ENCODE measurements at places on chromosomes 16 and 17. TPM values are rescaled to one million over a fixed set of nuclear protein-coding genes. Genes with fewer than 3 reads are reported as not detected.

GRCh38 chr16:19113577-19114358 lies at the start of gene ITPRIPL2:
Gene ITPRIPL2, plus strand, starts transcription at chr16:19113964. Its CDS starts 498 bp downstream, at chr16:19114462.
- DNase-seq = peak; percentile 89
- no peaks in the 10 kb centered on the region for H3K27me3 ChIP-seq
- no peaks in the 10 kb centered on the region for H3K36me3 ChIP-seq
- peak within 1 kb of the TSS; percentile 56 for H3K4me3 ChIP-seq
- H3K27ac ChIP-seq = peak within 1 kb of the TSS; percentile 83

GRCh38 chr17:30344283-30345088 lies 10.6 kb upstream of the TMIGD1 start:
- peaks cover 5% of the 10 kb centered on the region for H3K4me1 ChIP-seq
- DNase-seq = no peak
- no peak overlapping the region for H3K4me3 ChIP-seq
- no peaks in the 10 kb centered on the region for H3K27me3 ChIP-seq
- H3K36me3 ChIP-seq = no peaks in the 10 kb centered on the region
- peak overlapping the region; percentile 53 for H3K27ac ChIP-seq

Gene TCF25
- 412 TPM for polyA plus RNA-seq

Gene HS3ST3A1
- 5.1 TPM for polyA plus RNA-seq

Gene KRT25
- polyA plus RNA-seq = not detected

DNA sequence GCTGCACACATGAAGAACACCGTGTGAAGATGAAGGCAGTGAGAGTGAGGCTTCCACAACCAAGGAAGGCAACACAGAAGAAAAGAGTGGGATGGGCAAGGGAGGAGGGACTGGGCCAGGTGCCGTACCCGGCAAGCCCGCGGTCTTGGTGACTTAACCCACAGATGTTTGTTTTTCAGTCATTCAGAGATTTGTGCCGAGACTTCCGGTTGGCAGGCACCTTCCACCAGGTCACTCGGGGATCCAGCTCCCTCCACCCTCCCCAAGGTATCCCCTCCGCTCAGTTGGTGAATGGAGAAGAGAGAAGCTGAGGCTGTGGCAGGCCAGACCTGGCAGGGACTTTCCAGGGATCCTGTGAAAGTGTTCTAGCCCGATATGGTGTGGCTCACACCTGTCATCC lies 4.9 kb upstream of the KREMEN2 start:
- H3K4me3 ChIP-seq = no peak overlapping the region
- peaks cover 12% of the 10 kb centered on the region for H3K4me1 ChIP-seq
- DNase-seq = no peak
- H3K27me3 ChIP-seq = peaks cover 23% of the 10 kb centered on the region

DNA sequence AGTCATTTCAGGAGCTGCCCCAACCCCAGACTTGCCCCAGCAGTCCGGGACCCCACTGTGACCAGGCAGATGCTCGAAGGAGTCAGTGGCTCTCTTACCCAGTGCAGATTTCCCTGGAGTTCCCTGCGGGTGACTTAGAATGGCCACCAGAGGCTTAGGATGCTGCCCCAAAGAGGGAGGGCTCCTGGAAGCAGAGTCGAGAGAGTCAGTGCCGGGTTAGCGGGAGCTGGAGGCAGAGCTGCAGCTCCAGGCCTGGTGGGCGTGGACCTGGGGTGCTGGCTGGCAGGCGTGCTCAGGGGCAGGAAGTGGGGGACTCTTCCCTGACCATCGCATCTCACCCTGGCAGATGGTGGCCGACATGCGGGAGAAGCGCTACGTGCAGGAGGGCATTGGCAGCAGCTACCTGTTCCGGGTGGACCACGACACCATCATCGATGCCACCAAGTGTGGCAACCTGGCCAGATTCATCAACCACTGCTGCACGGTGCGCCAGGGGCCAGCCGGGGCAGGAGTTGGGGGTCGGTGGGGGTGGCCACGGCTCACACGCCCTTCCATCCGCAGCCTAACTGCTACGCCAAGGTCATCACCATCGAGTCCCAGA lies 1.6 kb upstream of the HSD3B7 start:
- H3K36me3 ChIP-seq = peaks cover 65% of the 10 kb centered on the region
- DNase-seq = no peak
- H3K27me3 ChIP-seq = no peaks in the 10 kb centered on the region
- H3K4me3 ChIP-seq = no peak overlapping the region
- peak overlapping the region; percentile 81 for H3K27ac ChIP-seq

- peak overlapping the region; percentile 68 for H3K4me3 ChIP-seq
- H3K36me3 ChIP-seq = no peaks in the 10 kb centered on the region
- H3K27me3 ChIP-seq = no peaks in the 10 kb centered on the region
- H3K4me1 ChIP-seq = peaks cover 60% of the 10 kb centered on the region
Observed at GRCh38 chr16:528111-529011, 849 bp downstream of the CAPN15 start.

Gene PRR15L
- 0.16 TPM for polyA plus RNA-seq

DNA sequence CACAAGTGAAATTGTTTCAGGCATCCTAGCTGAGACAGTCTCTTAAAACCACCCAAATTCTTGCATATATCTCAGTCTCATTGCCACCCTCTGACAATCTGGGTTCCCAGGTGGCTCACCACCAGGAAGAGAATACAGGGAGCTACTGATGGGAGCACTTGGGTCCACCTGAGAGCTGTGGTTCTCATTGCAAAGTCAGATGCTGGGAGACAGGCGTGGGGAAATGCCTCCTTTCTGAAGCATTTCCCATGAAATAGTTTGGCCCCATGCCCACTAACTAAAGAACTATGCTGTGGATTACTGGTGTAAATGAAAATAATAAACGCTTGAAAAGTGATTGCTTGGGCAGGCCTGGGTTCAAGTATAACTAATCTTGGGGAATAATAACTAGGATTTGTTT lies 70.3 kb downstream of the CMC2 start:
- peaks cover 31% of the 10 kb centered on the region for H3K27me3 ChIP-seq
- DNase-seq = no peak
- no peak overlapping the region for H3K4me3 ChIP-seq
- no peak overlapping the region for H3K27ac ChIP-seq
- no peaks in the 10 kb centered on the region for H3K36me3 ChIP-seq
- peaks cover 9% of the 10 kb centered on the region for H3K4me1 ChIP-seq

GRCh38 chr17:61208301-61209105 lies 191.1 kb upstream of the TBX2 start:
- H3K27me3 ChIP-seq = no peaks in the 10 kb centered on the region
- H3K36me3 ChIP-seq = no peaks in the 10 kb centered on the region
- no peaks in the 10 kb centered on the region for H3K4me1 ChIP-seq
- DNase-seq = no peak
- peak overlapping the region; percentile 52 for H3K27ac ChIP-seq

DNA sequence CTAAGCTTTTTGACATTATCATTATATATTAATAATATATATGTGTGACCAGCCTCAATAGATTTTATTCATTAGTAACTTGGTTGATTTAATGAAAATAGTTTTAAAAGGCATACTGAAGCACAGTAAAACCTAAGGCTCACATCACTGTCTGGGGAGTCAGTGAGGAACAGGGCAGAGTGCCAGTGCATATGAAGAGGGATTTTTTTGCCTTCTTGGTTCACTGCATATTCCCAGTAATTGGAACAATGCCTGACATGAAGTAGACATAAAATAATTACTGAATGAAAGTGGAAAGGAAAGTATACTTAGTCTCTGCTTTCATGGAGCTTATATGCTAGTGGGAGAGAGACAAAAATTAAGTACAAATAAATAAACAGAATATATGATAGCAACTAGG lies 81.1 kb downstream of the FTO start:
- DNase-seq = no peak
- no peaks in the 10 kb centered on the region for H3K27me3 ChIP-seq
- no peaks in the 10 kb centered on the region for H3K4me1 ChIP-seq
- H3K4me3 ChIP-seq = no peak overlapping the region
- no peak overlapping the region for H3K27ac ChIP-seq

DNA sequence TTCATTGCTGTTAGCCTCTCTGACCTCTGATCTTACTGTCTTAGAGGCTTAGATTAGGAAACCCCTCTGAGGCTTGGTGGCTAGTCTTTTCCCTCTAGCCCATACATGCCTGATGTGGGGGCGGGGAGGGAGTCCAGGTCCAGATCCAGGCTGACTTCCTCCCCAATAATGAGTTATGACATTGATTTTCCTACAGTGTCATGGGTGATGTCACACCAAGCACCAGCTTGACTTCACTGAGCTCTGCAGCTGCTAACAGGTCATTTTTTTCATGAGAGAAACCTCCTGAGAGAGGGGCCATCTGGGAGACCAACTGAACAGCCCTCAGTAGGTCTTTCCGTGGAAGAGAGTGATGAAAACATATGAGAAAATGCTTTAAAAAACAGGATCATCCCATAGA lies 180.2 kb upstream of the N4BP1 start:
- no peak overlapping the region for H3K27ac ChIP-seq
- H3K36me3 ChIP-seq = no peaks in the 10 kb centered on the region
- no peaks in the 10 kb centered on the region for H3K4me1 ChIP-seq

Gene IRX3
- 0.03 TPM for polyA plus RNA-seq

Gene TNK1
- 8.7 TPM for polyA plus RNA-seq

Gene MAZ
- polyA plus RNA-seq = 145 TPM

Gene CCL17
- 4.0 TPM for polyA plus RNA-seq

GRCh38 chr16:12240036-12240435 lies 263.5 kb downstream of the SNX29 start:
- no peaks in the 10 kb centered on the region for H3K4me1 ChIP-seq
- H3K27me3 ChIP-seq = no peaks in the 10 kb centered on the region
- no peak for DNase-seq
- no peak overlapping the region for H3K27ac ChIP-seq

DNA sequence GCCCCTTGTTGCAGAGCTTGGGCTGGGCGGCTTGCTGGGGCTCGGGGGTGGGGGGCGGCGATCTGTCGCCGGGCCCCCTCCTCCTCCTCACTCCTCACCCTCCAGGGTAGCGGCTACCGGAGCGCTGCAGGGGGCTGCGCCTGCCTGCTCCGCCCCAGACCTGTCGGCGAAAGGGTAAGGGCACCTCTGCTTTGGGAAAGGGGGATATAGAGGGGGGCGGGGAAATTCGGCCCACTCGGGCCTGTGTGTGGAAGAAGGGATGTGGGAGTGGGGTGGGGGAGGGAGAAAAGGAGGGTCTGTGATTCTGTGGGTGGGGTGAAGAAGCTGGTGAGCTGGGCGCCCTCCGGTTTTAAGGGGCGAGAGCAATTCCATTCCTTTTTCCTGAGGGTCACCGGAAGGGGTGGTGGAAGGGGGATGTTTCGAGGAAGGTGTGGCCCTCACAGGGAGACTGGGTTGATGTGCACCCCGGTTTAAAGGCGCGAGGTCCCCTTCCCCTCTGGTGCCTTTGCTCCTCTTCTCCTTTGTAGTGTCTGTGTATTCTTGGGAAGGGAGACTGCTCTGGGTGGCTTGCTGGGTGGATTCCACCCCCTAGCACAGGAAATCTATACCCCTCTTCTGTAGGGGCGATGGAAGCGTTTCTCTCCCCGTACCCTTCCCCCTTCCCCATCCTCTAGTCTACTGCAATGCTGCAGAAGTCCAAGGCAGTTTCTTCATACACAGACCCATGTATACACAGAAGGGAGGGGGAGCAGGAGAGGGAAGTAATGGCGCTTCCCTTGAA lies 878 bp downstream of the TAOK1 start:
- H3K36me3 ChIP-seq = no peaks in the 10 kb centered on the region
- H3K4me3 ChIP-seq = peak overlapping the region; percentile 82
- H3K4me1 ChIP-seq = peaks cover 63% of the 10 kb centered on the region
- H3K27ac ChIP-seq = peak overlapping the region; percentile 81

GRCh38 chr16:69566981-69567680 lies 1.4 kb downstream of the NFAT5 start:
- H3K27me3 ChIP-seq = no peaks in the 10 kb centered on the region
- H3K27ac ChIP-seq = peak overlapping the region; percentile 99

Gene TP53TG3
- polyA plus RNA-seq = not detected

- DNase-seq = peak; percentile 35
- no peaks in the 10 kb centered on the region for H3K36me3 ChIP-seq
- peak overlapping the region; percentile 55 for H3K4me3 ChIP-seq
- H3K27ac ChIP-seq = peak overlapping the region; percentile 81
Observed at GRCh38 chr16:69725480-69726312, 664 bp downstream of the NQO1 start.

Gene TBC1D16
- 5.4 TPM for polyA plus RNA-seq

DNA sequence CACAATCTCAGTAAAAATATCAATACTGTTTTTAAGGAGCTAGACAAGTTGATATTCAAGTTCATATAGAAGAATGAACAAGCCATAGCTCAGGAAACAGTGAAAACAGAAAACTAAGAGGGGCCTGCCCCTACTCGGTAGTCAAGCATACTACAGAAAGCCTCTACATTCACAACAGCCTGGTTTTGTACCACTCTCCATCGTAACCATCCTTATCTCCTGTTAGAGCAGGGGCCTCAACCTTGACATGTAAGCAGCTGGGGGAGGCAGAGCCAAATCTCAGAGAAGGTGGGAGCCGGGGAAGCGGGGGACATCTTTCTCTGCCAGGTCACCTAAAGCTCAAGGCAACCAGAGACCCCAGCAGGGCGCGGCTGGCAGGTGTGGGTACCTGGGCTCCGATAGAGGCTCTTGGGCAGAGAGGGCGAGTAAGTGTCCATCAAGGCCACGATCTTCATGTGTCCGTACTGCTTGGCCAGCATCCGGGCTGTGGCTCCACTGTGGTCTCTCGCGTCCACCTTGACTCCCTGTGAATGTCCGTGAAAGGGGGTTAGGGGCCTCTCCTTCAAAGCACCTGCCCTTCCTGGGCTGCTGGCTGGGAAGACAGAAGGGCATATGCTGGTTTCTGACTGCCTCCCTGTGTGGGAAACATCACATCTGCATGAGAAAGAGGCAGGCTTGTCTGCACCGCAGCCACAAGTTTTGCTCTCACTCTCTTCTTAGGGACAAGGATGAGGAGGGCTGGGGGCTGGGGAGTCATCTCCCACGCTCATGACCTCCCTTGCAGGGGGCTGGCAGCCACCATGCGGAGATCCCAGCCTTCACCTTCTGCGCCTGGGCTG lies 20.2 kb downstream of the ANKS3 start:
- peaks cover 82% of the 10 kb centered on the region for H3K36me3 ChIP-seq
- H3K27ac ChIP-seq = no peak overlapping the region
- H3K4me1 ChIP-seq = no peaks in the 10 kb centered on the region
- DNase-seq = no peak
- no peaks in the 10 kb centered on the region for H3K27me3 ChIP-seq
